ENCODE measurements at places on chromosomes 4 and X.

GRCh38 chrX:39728852-39729598 is 368.7 kb downstream of the BCOR start:
- no peak for DNase-seq

DNA sequence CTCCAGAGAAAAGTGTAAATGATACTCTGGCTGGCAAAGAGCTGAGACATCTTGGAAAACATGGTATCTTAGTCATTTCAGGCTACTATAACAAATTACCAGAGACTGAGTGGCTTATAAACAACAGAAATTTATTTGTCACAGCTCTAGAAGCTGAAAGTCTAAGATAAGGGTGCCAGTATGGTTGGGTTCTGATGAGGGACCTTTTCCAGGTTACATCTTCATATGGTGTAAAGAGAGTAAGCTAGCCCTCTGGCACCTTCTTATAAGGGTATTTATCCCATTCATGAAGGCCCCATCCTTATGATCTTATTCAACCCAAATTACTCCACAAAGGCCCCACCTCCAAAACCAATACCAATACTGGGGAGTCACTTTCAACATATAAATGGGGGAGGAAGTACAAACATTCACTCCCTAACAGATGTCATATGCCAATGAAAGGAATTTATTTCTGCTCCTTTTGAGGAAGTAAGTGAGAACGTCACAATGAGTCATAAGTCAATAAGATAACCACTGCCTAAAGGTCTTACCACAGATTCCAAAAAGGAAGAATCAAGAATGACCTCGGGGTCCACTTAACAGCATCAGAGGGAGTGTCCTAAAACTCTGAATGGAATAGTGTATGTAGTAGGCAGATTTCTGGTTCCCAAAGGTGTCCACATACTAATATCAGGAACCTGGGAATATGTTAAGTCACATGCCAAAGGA is 246.6 kb downstream of the OPHN1 start:
- DNase-seq = no peak

- no peak for DNase-seq
These were observed 149.9 kb upstream of the IL15 start for GRCh38 chr4:141486375-141486997.

GRCh38 chr4:124386648-124387047 is 325.9 kb downstream of the ANKRD50 start:
- no peak for DNase-seq

DNA sequence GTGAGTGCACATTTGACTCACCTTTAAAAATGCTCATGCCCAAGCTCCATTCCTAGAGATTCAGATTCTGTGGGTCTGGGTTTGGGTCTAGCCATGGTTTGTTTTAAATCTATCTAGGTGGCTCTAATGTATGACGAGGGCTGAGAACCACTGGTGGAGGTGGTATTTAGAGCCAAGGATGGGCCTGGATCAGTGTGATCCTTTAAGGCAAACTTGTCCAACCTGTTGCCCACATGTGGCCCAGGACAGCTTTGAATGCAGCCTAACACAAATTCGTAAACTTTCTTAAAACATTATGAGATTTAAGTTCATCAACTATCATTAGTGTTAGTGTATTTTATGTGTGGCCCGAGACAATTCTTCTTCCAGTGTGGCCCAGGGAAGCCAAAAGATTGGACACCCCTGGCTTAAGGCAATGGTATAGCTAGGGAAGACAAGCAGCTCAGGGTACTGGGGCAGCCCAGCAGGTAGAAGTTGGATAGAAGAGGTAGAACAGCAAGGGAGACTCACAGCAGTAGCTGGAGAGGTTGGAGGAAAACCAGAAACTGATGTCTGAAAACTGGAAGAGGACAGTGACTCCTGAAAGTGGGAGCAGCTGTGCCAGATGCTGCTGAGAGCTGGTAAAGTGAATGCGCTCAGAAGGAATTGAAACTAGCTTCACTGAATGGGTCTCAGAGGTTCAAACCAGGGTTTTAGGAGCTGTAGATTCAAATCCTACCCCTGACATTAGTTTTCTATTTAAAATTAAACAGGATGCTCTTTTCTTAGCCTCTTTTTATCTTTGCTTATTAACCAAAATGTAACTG is 18.2 kb downstream of the ADD1 start:
- no peak for DNase-seq

DNA sequence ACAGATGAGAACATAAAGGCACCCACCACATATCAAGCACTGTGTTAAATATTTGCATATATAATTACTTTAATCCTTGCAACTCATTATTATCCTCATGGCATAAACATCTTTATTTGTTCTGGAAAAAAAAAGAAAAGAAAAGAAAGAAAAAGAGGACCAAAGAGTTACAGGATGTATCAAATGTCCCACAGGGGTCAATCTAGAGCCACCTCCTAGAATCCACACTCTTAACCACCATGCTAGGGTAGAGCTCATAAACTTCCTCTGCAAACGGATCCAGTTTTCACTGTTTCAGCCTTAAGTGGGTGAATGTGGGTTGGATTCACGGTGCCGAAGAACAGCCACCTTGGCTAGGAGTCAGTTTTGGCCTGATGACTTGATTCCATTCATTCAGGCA is 171.1 kb upstream of the PPARGC1A start:
- DNase-seq = no peak

DNA sequence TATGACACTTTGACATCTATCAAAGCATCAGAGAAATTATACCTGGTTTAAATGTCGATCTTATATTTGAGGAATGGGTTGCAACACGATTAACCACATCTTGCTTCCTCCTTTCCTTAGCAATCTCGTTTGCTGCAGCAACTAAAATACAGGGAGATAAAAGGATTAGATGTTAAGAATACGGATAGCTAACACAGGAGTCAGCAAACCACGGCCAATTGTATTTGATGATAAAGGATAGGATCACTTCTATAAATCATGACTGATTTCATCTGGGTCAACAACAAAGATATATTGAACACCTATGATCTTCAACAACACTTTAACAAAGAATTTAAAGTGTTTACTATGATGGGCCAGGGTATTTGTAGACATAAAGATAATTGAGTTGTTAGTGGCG is 5.0 kb downstream of the MAP7D3 start:
- no peak for DNase-seq

All from CD4-positive, alpha-beta T cell treated with Interferon alpha-2 for 1 hour (primary cell).